ENCODE measurements at places on chromosomes 12 and 14. TPM values are rescaled to one million over a fixed set of nuclear protein-coding genes. Genes with fewer than 3 reads are reported as not detected.

- H3K36me3 ChIP-seq = no peaks in the 10 kb centered on the region
- no peak overlapping the region for H3K4me3 ChIP-seq
Measured at GRCh38 chr12:70822412-70822811, 98.1 kb downstream of the PTPRR start.

Gene GUCY2C
- total RNA-seq = not detected

GRCh38 chr14:86625637-86626036 is 1095.7 kb downstream of the FLRT2 start:
- no peaks in the 10 kb centered on the region for H3K36me3 ChIP-seq
- no peak overlapping the region for H3K4me3 ChIP-seq
- H3K27ac ChIP-seq = no peak overlapping the region

GRCh38 chr12:118145798-118146156 is 9.9 kb downstream of the PEBP1 start:
- no peak overlapping the region for H3K4me3 ChIP-seq
- no peaks in the 10 kb centered on the region for H3K4me1 ChIP-seq
- no peak for DNase-seq
- peaks cover 29% of the 10 kb centered on the region for H3K36me3 ChIP-seq
- H3K27ac ChIP-seq = no peak overlapping the region
- no peaks in the 10 kb centered on the region for H3K27me3 ChIP-seq

Gene OR6C68
- not detected for total RNA-seq

GRCh38 chr14:106204063-106204462 is 677.7 kb downstream of the TMEM121 start:
- H3K36me3 ChIP-seq = peaks cover 21% of the 10 kb centered on the region
- H3K27me3 ChIP-seq = no peaks in the 10 kb centered on the region
- no peak for DNase-seq
- no peak overlapping the region for H3K27ac ChIP-seq

GRCh38 chr14:51534610-51535011 is 117.1 kb upstream of the FRMD6 start:
- H3K27ac ChIP-seq = peak overlapping the region; percentile 88
- no peak overlapping the region for H3K4me3 ChIP-seq
- DNase-seq = no peak
- peaks cover 27% of the 10 kb centered on the region for H3K4me1 ChIP-seq
- H3K36me3 ChIP-seq = peaks cover 13% of the 10 kb centered on the region

Gene DDN
- total RNA-seq = 0.64 TPM

- no peak overlapping the region for H3K27ac ChIP-seq
- no peak for DNase-seq
- no peaks in the 10 kb centered on the region for H3K4me1 ChIP-seq
- H3K27me3 ChIP-seq = no peaks in the 10 kb centered on the region
Measured at GRCh38 chr12:40016980-40017379, 88.9 kb downstream of the SLC2A13 start.

DNA sequence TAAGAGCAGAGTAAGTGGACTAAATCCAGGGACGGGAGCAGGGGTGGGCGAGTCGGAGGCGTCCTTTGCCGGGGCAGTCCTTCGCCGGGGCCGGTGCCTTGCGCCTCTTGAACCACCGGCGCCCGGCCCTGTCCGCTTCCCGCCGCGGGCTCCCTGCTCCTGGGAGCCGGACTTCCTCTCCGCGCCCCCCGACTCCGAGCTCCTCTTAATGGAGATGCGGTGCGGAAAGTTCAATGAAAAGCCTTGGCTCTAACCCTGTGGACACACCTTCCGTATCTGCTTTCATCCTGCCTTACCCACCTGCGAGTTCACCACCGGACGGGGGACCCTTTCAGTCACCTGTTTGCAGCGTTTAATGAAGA is 412 bp downstream of the FGFR1OP2 start:
- peak overlapping the region; percentile 99 for H3K4me3 ChIP-seq
- peaks cover 11% of the 10 kb centered on the region for H3K36me3 ChIP-seq
- H3K27me3 ChIP-seq = no peaks in the 10 kb centered on the region
- H3K27ac ChIP-seq = peak overlapping the region; percentile 100
- no peak for DNase-seq

GRCh38 chr12:110307372-110307771 is 26.3 kb downstream of the ATP2A2 start:
- no peak for DNase-seq
- peaks cover 24% of the 10 kb centered on the region for H3K36me3 ChIP-seq
- H3K27ac ChIP-seq = no peak overlapping the region
- H3K4me3 ChIP-seq = no peak overlapping the region
- peaks cover 4% of the 10 kb centered on the region for H3K4me1 ChIP-seq

DNA sequence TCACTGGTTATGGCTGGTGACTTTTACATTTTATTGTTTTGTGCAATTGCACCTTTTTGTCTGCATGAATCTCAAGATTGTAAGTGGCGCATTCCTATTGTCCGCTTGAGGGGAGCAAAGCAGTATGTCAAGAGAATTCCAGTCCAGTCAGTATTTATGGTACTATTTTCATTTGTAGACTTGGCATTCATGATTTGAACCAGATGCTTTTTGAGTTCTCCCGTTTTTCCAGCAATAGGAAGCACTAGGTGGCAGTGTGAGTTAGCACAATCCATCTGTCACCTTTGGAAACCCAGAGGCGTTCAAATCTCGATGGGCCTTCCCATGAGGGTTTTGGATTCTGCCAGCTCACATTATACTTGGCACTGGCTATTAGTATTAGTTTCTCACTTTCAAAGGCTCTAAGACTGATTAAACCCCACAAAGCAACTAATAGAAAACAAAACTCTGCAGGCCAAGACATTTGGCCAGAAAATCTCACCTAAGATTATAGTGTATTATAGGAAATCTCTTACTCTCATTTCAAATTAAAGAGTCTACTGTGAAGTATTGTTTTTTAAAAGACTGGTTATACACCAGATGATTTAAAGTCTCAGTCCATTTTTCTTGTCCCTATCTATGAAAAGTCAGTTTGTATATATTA is 2.2 kb downstream of the DACT1 start:
- peaks cover 38% of the 10 kb centered on the region for H3K27me3 ChIP-seq
- peaks cover 41% of the 10 kb centered on the region for H3K4me1 ChIP-seq
- H3K27ac ChIP-seq = no peak overlapping the region
- DNase-seq = peak; percentile 34
- peaks cover under 1% of the 10 kb centered on the region for H3K36me3 ChIP-seq

GRCh38 chr12:89280833-89281538 is 71.3 kb downstream of the DUSP6 start:
- no peak for DNase-seq
- no peaks in the 10 kb centered on the region for H3K27me3 ChIP-seq
- peaks cover 45% of the 10 kb centered on the region for H3K4me1 ChIP-seq
- H3K36me3 ChIP-seq = peaks cover 3% of the 10 kb centered on the region

Gene FOXG1
- not detected for total RNA-seq

All from neural crest cell (in vitro differentiated cells).